ENCODE measurements at places on chromosomes 5 and 9. TPM values are rescaled to one million over a fixed set of nuclear protein-coding genes. Genes with fewer than 3 reads are reported as not detected.

- H3K27me3 ChIP-seq, result no peaks in the 10 kb centered on the region
- no peak overlapping the region for H3K4me3 ChIP-seq
- H3K27ac ChIP-seq, result peak overlapping the region; percentile 17
- no peak for DNase-seq
- no peaks in the 10 kb centered on the region for H3K36me3 ChIP-seq
These were observed 79.6 kb downstream of the PHAX start for GRCh38 chr5:126680191-126680817.

GRCh38 chr5:153987301-153987700, 51.4 kb downstream of the FAM114A2 start:
- no peak overlapping the region for H3K27ac ChIP-seq
- DNase-seq, result no peak
- peaks cover 7% of the 10 kb centered on the region for H3K36me3 ChIP-seq
- no peak overlapping the region for H3K4me3 ChIP-seq
- H3K4me1 ChIP-seq, result no peaks in the 10 kb centered on the region

GRCh38 chr5:102819634-102820033, 64.5 kb downstream of the PAM start:
- no peak overlapping the region for H3K27ac ChIP-seq
- no peak overlapping the region for H3K4me3 ChIP-seq
- no peaks in the 10 kb centered on the region for H3K36me3 ChIP-seq

DNA sequence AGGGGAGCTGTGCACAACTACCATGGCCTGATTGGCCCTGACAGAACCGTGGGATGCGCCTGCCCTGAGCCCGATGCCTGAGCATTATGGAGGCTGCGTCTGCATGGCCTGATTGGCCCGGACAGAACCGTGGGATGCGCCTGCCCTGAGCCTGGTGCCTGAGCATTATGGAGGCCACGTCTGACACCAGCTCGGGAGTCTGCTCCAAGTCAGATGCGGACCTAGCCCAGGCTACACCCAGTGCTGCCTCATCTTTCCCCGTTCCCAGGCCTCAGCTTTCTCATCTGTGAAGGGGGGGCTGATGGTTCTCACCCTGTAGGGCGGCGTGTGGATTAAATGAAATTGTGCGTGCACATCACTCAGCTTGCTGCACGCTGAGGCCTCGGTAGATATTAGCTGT, 7.3 kb downstream of the CEP72 start:
- H3K4me3 ChIP-seq, result no peak overlapping the region
- DNase-seq, result peak; percentile 57
- no peaks in the 10 kb centered on the region for H3K27me3 ChIP-seq
- H3K4me1 ChIP-seq, result no peaks in the 10 kb centered on the region
- no peak overlapping the region for H3K27ac ChIP-seq

CLTA gene
- 243 TPM for total RNA-seq

SLC36A2 gene
- not detected for total RNA-seq

TAF11L5 gene
- total RNA-seq, result not detected

- peaks cover 88% of the 10 kb centered on the region for H3K4me1 ChIP-seq
- H3K27me3 ChIP-seq, result no peaks in the 10 kb centered on the region
- no peak for DNase-seq
- H3K36me3 ChIP-seq, result peaks cover 28% of the 10 kb centered on the region
- H3K27ac ChIP-seq, result peak overlapping the region; percentile 91
These were observed 37.9 kb downstream of the LURAP1L start for GRCh38 chr9:12812710-12813109.

DNA sequence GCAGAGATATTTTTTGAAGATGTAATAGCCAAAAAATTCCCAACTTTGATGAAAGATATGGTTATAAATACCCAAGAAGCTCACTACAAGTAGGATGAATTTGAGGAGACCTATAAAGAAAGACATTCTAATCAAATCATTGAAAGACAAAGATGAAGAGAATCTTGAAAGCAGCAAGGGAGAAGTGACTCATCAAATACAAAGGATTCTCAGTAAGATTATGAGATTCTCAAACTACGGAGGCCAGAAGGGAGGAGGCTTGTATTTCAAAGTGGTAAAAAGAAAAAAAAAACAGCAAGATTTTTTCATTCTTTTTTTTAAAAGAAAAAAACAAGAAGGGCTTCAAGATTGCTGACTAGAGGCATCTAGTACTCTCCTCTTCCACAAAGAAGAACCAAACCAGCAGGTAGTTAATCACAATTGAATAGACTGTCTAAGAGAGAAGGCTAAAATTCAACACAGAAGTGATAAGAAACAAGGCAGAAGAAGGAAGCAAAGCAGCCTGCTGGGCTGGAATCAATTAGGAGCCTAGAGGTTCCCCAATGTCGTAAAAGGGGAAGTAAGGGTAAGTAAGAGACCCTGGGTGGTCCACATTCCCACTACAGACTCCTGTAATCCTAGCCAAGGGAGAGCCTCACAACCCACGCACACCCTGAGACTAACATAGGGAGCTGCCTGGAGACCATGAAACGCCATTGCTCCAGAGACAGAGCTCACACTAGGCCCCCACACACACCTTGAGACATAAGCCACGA, 59.1 kb upstream of the NIPAL4 start:
- no peak overlapping the region for H3K4me3 ChIP-seq
- H3K27ac ChIP-seq, result no peak overlapping the region
- peaks cover 2% of the 10 kb centered on the region for H3K36me3 ChIP-seq
- no peak for DNase-seq
- peaks cover 12% of the 10 kb centered on the region for H3K4me1 ChIP-seq

DNA sequence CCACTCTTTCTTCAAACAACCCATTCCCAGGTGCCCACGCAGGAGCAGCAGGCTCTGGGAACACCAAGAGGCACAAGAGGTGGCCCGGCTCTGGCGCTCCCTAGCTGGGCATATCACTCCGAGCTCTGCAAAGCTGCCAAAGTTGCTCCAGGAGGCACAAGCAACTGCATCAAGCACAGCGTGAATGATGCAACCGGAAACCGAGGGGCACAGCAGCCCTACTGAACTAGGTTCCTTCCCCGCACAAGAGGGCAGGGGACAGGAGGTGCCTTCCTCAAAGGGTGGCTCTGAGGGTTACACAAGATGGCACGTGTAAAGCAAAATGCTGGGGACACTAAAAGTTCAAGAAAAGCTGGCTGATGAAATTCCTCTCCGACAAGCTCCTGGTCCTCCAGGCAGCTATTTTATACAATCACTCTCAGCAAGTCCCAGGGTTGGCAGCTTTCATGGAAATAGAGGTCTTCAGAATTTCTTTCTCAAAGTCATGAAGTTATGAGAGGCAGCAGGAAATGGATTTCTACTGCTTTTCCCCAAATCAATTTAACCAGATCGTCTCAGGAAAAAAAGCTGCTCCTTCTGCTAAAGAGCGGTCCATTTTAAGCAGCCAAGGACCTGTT, 22.9 kb downstream of the PSMB7 start:
- peaks cover 38% of the 10 kb centered on the region for H3K4me1 ChIP-seq
- peak overlapping the region; percentile 77 for H3K27ac ChIP-seq
- no peak overlapping the region for H3K4me3 ChIP-seq
- H3K27me3 ChIP-seq, result no peaks in the 10 kb centered on the region
- peaks cover 2% of the 10 kb centered on the region for H3K36me3 ChIP-seq

GFPT2 gene
- 18.8 TPM for total RNA-seq

AGTPBP1 gene
- total RNA-seq, result 25.1 TPM

DNA sequence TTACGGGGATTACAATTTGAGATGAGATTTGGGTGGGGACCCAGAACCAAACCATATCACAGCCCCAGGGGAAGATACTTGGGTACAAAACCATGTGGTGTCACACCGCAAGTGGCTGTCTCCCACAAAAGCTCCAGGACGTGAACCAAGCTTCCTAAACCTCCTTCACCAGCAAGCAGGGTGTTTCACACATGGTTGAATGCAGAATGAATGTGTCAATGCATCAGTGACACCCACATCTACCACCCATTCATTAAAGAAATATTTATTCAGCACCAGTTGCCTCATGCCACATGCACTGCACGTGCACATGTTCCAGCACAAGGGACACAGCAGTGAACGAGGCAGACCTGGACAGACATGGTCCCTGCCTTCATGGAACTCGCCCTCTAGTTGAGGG, 70.9 kb upstream of the SPOCK1 start:
- DNase-seq, result no peak
- no peak overlapping the region for H3K27ac ChIP-seq
- peaks cover 54% of the 10 kb centered on the region for H3K4me1 ChIP-seq
- H3K36me3 ChIP-seq, result no peaks in the 10 kb centered on the region
- H3K4me3 ChIP-seq, result no peak overlapping the region

DNA sequence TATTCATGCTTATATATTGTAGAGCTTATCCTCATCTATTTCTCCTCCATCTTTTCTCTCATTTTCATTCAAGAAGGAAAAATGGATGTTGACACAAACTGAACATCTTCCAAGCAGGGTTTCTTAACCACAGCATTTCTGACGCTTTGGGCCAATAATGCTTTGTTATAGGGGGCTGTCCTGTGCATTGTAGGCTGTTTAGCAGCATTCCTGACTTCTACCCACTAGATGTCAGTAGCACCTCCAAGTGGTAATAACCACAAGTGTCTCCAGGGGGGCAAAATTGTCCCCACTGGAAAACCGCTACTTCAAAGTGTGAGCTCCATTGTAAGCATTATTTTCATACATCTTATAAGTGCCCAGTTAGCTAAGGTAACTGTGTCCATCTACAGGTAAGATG, 2.6 kb upstream of the TXNDC8 start:
- H3K4me3 ChIP-seq, result no peak overlapping the region
- DNase-seq, result no peak
- H3K36me3 ChIP-seq, result no peaks in the 10 kb centered on the region
- no peak overlapping the region for H3K27ac ChIP-seq

CSNK1A1 gene
- total RNA-seq, result 227 TPM

DAB2IP gene
- total RNA-seq, result 36.6 TPM

PCDHB14 gene
- 2.7 TPM for total RNA-seq

CAMK2A gene
- total RNA-seq, result 0.24 TPM

- H3K4me3 ChIP-seq, result no peak overlapping the region
- H3K36me3 ChIP-seq, result no peaks in the 10 kb centered on the region
- peak overlapping the region; percentile 36 for H3K27ac ChIP-seq
- peaks cover 75% of the 10 kb centered on the region for H3K4me1 ChIP-seq
- no peak for DNase-seq
These were observed 134.0 kb downstream of the ZSWIM6 start for GRCh38 chr5:61466017-61466416.

GRCh38 chr9:73280113-73280512, 128.4 kb downstream of the ANXA1 start:
- no peak for DNase-seq
- H3K36me3 ChIP-seq, result no peaks in the 10 kb centered on the region
- no peak overlapping the region for H3K27ac ChIP-seq
- peaks cover 32% of the 10 kb centered on the region for H3K27me3 ChIP-seq
- H3K4me3 ChIP-seq, result no peak overlapping the region

- no peaks in the 10 kb centered on the region for H3K4me1 ChIP-seq
- no peak for DNase-seq
- no peak overlapping the region for H3K27ac ChIP-seq
These were observed 12.9 kb upstream of the CARNMT1 start for GRCh38 chr9:75041041-75041440.

FGFR4 gene
- total RNA-seq, result 1.9 TPM

- no peak overlapping the region for H3K27ac ChIP-seq
- H3K4me3 ChIP-seq, result no peak overlapping the region
- no peaks in the 10 kb centered on the region for H3K36me3 ChIP-seq
These were observed 2.0 kb upstream of the MEF2C start for GRCh38 chr5:88885002-88885401.

- H3K27ac ChIP-seq, result peak overlapping the region; percentile 43
- H3K4me1 ChIP-seq, result peaks cover 24% of the 10 kb centered on the region
- no peak overlapping the region for H3K4me3 ChIP-seq
- DNase-seq, result no peak
- no peaks in the 10 kb centered on the region for H3K27me3 ChIP-seq
- H3K36me3 ChIP-seq, result no peaks in the 10 kb centered on the region
These were observed 151.5 kb upstream of the NR3C1 start for GRCh38 chr5:143554918-143555477.

TSSK1B gene
- total RNA-seq, result 0.10 TPM

ZNF462 gene
- total RNA-seq, result 25.8 TPM

DNA sequence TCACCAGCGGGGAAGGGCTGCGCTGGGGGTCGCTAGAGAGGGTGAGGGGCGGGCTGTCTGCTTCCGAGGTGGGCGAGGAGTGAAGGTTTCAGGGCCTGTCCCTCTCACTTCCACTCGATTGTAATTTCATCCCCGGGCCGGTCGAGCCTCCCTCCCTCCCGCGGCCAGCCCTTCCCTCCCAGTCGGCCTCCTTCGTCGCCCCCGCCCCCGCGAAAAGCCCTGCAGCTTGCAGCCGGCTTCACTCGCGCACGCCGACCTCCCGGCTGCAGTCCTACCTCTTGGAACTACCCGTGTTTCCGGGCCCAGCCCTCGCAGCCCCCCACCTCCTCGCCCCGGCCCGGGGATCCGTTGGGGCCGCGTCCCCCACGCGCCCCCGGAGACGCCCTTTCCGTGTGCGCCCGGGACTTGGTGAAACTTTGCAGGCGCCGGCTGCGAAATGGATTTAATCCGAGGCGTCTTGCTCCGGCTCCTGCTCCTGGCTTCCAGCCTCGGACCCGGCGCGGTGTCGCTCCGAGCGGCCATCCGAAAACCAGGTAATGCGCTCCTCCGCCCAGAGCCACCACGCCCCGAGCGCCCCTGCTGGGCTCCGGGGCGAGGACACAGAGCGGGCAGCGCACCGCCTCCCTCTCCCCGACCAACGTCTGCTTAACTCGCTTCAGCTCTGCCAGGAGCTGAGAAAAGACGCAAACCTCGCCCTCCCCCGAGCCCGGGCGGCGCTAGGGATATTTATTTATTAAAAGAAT, at the start of gene EGFLAM:
TSS of gene EGFLAM (plus strand) at position 241 of the 743 bp plus-strand sequence. CDS start at position 437, 196 bp downstream.
- H3K36me3 ChIP-seq, result no peaks in the 10 kb centered on the region
- H3K27me3 ChIP-seq, result peaks cover 57% of the 10 kb centered on the region
- H3K27ac ChIP-seq, result no peak within 1 kb of the TSS
- peaks cover 20% of the 10 kb centered on the region for H3K4me1 ChIP-seq
- H3K4me3 ChIP-seq, result peak within 1 kb of the TSS; percentile 75
